HTR-8/SVneo (cell line): ENCODE measurements at places on chromosomes 16 and 17.

DNA sequence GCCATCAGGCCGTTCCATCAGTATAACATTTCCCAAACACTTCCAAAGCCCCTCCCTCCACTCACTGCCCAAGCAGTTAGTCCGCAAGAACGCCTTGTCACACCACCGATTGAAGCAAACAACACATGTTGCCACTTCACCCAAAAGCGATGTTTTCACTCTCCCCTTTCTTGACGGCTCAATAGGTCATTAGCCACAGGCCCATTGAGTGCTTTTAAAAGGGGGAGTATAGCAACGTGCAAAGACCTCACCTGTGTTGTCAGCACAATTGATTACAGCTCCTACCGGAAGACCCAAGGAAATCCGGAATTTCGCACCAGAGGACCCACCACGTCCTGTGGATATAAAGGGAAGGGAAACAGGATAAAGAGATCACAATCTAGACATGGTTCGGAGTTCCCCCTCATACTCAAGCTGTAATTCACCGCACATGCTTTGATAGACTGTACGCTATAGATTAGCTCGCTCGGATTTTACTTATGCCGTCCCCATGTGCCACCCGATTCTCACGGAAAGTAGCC lies 690 bp downstream of the RPL23 start:
- no peak for DNase-seq

DNA sequence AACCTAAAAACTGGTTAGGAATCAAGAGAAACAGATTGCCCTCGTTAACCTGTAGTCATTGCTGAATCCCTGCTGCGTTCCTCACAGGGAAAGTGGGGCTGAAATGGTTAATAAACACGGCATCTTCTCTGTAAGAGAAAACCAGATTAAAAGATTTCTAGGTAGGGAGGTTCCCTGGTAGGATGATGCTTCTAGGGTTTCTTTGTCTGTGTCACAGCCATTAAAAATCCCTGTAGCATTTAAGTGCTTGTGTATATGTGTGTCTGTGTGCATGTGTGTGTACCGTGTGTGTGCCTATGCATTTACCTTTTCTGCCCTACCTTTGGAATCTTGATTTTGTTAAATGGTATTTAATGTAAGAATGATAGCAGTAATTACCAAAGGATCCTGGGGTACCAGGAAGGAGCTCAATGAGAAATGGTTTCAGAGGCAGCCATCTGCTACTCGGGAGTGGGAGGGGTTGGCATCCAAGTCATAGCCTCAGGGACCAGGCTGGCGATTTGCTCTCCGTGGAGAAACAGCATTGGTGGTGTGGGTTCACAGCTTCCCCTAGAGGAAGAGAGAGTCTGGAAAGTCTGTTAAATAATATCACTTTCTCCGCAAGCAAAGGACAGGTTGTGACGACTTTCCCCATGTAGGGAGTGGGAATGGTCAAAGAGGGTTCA lies 177.1 kb downstream of the HS3ST4 start:
- DNase-seq: no peak

DNA sequence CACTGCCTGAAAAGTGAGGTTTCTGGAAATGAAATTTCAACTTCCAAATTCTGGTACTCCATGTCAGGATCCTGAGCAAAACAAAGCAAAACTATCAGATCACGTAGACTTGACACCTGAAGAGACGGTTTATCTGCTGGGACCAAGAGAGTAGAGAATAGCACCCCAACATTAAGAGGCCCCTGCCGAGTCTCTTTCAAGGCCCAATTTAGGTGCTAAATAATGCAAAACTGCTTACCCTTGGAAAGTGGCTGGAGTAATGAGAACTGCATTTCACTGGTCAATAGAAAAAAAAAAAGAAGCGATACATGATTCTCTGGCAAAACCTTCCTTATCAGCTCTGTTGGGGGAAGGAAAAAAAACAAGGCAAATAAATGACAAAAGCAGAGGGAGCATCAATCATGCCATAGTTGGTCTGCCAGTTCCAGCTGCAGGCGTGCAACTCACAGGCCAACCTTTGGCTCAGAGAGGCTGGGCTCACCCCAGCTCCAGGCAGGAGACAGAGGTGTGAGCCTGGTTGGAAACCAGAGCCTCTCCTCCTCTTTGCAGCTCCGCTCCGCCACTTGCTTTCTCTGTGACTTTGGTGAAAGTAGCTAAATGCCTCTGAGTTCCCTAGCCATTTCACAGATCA lies 595.2 kb downstream of the TOX3 start:
- DNase-seq: no peak

DNA sequence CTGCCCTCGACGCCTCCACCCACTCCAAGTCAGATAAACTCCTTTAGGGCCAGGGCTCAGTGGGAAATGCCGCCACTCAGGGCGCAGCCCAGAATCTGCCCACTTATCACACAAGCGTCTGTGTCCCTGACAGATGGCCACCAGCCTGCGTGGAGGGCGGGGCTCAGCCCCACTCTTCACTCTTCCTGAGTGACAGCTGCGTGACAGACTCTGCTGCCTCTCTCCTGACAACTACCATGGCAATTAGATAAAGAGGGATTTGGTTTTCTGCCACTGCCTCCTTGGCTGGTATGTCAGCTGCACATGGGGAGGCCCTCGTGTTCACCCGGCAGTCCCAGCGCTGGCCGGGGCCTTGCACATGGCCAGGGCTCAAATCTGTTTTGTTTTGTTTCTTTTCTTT lies 96.2 kb downstream of the RTN4RL1 start:
- DNase-seq: no peak

- no peak for DNase-seq
Observed at GRCh38 chr16:56625140-56625942, at the start of gene MT1E. MT1E (plus strand) TSS chr16:56625781; CDS start chr16:56625852, 71 bp downstream.

GRCh38 chr17:64073771-64074703 lies 53.6 kb upstream of the ICAM2 start:
- DNase-seq: no peak

GRCh38 chr17:80998748-80999535 lies 7.3 kb downstream of the CHMP6 start:
- DNase-seq: no peak

- peak; percentile 68 for DNase-seq
Observed at GRCh38 chr16:68257906-68258800, 6.2 kb upstream of the SLC7A6 start.

GRCh38 chr17:16383216-16383615 lies 2.3 kb downstream of the UBB start:
- no peak for DNase-seq

GRCh38 chr17:37389160-37389559 lies 13.4 kb downstream of the C17orf78 start:
- DNase-seq: no peak

- DNase-seq: no peak
Observed at GRCh38 chr17:32849879-32850278, 27.0 kb downstream of the MYO1D start.

DNA sequence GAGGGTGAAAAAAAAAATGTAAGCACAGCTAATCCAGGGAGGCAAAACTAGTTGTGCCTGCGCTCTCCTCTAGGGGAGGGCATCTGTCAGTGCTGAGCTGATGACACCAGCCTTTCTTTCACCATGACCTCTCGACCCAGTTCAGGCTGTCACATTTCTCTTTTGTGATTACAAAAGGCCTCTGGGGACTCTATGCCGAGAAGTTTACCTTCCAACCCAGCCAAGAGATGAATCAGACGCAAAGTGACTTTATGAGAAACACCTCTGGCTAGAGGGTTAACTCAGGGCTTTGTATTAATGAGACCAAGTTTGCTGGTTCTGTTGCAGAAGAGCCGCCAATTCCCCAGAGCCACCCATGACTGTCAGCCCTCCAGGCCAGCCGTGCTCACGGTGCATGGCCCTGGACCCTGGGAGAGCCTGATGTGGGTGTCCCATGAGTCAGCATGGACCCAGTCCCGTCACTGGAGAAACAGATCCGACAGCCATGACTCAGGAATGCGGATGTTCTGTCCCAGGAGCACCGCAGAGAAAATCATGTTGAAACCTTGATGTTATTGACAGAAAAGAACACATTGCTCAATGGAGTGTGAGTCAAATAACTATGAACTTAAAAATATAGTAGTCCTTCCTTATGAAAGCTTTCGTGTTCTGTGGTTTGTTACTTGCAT lies 437.2 kb downstream of the HS3ST3B1 start:
- DNase-seq: peak; percentile 98

GRCh38 chr17:80929449-80929848 lies 62.2 kb upstream of the CHMP6 start:
- DNase-seq: no peak

DNA sequence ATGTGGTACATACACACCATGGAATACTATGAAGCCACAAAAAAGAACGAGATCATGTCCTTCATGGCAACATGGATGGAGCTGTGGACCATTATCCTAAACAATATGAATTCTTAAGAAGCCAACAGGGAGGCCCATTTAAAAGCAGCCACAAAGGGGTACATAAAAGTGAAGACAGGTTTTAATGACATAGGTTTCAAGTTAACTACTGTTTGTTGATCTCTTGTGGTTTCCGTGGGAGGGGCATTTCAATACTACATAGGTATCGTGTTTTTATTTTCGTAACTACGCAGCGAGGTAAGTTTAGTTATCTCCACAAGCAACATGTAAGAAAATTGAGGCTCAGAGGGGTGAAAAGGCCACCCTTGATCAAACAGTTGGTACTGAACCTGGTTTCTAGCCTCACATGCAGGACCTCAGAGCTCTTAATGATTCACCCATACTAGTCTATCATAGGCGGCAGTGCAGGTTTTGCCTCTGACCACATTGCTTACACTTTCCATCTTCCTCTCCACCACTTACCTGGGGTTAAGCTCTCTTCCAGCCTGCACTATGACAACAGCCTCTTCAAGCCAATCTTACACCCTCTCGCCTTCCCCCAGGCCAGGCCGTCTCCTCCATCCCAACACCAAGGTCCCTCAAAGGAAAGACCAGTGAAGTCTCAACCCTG lies 534.1 kb upstream of the HSBP1 start:
- DNase-seq: no peak

DNA sequence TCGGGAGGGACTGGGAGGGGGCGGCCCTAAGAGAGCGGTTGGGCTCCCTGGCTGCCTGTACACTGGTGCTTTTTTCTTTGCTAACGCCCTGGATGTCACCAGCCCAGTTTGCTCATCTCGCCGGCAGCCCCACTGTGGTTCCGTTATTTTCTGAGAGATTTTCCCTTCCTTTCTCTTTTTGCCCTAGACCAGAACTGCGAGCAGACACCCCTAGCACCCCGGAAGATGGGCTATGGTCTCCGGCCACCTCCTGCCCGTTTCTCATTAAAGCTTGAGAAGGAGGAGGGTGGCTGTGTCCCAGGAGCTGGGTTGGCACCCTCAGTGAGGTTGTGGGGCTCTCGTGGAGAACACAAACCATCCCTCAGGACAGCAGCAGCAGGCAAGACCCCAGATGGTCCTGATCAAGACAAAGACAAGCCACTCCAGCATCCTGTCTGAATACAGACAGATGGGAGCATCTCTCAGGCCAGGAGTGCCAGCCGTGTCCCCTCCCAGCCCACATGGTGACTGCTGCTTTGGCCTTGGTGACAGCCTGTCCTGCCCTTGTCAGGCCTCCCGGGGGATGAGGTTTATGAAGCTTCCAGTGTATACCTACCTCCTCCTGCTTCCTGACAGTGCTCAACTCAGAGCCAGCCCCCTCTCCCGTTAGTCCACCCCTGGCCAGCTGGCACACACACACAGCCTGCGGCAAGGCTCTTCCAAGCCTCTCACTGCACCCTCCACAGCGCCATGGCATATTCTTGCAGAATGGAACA lies 77.2 kb downstream of the KCNJ12 start:
- no peak for DNase-seq

- no peak for DNase-seq
Observed at GRCh38 chr16:10447289-10447688, 61.4 kb downstream of the ATF7IP2 start.

DNA sequence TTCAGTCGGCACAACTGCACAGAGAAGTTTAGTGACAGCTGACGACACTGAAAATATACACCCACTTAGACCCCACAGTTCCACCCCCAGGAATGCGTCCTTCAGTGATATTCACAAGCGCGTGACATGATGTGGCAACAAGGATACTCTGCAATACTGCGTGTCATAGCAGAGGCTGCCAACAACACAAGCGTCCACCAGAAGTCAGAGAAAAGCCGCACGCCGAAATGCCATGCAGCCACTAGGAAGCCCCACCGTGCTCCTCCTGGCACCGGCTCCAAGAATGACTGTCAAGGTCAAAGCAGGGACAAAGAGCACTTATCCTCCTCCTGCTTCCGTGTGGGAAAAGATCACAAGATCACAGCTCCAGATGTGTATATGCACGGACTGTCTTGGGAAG lies 3.5 kb downstream of the ATP2A3 start:
- DNase-seq: no peak

GRCh38 chr17:78888941-78889518 lies 14.0 kb downstream of the CEP295NL start:
- DNase-seq: no peak

DNA sequence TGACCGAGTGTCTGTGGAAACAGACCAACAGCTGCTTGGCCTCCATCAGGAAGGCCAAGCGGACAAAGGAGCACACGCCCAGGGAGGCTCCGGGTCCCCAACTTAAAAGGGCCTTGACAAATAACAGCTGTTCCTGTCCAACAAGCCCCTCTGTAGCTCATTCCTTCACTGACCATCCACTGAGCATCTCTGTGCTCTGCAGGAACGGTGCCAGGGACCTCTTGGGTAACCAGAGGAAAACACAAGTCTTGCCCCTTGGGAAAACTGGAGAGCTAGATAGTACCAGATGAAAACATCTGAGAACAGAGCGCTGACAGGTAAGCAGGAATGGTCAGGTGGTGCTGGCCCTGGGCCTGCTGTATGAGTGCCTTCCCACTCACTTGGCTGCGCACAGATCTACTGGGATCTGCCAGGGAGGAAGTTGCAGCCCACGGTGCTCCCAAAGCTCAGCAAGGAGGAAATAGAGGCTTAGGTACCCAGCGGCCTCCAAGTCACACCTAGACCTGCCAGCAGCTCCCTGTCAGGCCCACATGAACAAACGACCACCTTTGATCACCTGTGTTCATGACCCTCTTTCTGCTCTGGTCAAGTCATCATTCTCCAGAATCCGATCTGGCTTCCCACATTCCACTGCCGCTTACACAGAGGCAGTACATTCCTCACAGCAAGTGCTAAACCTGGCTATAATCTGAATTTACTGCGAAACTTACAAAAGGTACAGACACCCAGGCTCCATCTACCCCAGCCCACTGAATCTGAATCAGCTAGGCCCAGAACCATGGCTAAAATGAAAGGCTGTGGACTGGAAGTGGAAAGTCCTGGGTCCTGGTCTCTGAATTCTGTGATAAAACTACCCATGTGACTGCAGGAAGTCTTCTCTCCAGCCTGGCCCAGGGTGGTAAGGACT lies 12.5 kb downstream of the DCAKD start:
- DNase-seq: no peak
